Brain microvascular endothelial cell (primary cell): ENCODE measurements at places on chromosomes 4 and X.
A peak's percentile ranks its signal among the peaks of the same experiment; 100 is the strongest.

- no peak for DNase-seq
These were observed 180.2 kb downstream of the PALLD start for GRCh38 chr4:168677063-168677462.

GRCh38 chrX:25726539-25726938, 411.6 kb upstream of the MAGEB18 start:
- no peak for DNase-seq

DNA sequence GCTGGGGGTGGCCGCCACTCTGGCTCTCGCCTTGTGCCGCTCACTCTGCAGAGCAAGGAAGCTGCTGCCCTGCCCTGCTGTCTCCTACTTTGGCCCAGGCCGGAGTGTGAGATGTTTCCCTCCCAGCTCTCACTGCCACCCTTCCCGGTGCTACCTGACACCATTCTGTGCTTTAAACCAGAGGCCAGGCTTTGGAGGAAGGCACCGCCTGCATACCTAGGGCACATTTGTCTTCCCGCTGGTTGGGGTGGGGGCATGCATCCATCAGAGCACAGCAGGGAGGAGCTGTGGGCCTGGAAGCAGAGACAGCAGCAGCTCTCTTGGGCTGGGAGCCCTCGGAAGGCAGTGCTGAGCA, 96.9 kb upstream of the PSAPL1 start:
- no peak for DNase-seq

DNA sequence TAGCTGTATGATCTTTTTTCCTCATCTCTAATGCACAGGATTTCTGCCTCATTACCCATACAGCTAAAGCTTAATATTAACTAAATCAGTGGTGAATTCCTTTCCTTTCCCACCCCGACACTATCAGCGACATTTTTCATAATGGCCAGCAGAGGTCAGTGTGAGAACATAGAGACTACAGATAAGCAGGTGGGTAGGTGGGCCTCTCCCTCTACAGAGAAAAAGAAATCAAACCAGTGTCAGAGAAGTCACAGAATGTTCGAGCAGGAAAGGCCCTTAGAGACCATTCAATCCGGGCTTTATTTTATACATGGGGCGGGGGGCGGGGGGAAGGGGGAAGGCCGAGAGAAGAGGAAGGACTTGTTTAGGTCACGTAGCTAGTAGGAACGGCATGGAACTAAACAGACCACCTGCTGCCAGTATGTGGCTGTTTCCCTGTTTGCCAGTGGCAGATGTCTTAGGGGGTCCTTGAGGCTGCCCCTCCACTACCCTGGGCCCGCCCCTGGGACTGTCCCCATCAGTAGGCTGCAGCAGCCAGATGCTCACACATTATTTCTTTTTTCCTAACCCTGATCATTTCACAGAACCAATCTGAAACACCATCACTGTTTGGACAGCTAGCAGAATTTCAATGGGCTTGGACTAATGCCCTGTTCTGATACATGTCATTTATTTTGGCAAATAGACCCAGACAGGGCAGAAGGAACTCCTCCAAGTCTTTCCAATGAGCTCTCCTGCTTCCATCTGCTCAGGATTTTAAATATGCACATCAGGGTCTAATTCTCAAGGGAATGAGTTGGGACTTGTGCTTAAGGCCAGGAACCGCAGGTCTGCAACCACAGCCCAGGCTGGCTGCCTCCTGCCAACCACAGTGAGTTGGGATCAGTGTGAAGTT, 133.4 kb downstream of the ATG4A start:
- peak; percentile 8 for DNase-seq

DNA sequence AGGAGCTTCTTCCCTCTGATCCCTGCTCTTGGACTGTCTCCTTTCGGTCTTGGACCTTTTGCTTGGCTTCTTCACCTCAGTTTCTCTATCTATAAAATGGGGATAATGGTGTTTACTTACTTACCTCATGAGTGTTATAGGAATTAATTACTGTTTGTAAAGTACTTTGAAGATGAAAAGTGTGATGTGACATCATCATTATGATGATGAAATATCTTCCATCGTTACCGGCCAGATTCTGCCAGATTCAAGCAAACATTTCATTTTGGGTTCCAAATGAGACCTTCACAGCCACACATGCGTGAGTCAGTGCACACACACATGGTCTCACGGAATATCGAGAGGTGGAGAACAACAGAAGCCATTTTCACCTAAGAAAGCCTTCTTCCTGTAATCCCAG, 220.1 kb upstream of the RPL34 start:
- no peak for DNase-seq

DNA sequence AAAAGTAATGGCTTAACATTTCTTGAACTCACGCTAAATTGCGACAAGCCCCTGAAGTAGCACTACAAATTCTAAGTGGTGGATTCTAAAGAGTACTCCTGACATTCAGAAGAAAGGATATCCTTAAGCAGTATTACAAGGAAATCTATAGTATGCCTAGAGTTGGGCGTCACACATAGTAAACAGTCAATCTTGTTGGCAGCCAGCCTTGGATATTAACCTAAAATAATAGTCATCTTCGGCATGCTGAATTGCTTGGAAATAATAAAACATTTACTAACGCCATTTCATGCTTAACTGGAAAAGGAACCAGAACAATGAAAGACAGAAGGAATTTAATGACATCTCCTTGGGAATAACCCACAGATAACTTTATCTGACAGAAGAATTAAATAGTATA, 18.6 kb downstream of the ATP8A1 start:
- no peak for DNase-seq

GRCh38 chr4:61277785-61278760, 77.9 kb downstream of the ADGRL3 start:
- DNase-seq = peak; percentile 19

DNA sequence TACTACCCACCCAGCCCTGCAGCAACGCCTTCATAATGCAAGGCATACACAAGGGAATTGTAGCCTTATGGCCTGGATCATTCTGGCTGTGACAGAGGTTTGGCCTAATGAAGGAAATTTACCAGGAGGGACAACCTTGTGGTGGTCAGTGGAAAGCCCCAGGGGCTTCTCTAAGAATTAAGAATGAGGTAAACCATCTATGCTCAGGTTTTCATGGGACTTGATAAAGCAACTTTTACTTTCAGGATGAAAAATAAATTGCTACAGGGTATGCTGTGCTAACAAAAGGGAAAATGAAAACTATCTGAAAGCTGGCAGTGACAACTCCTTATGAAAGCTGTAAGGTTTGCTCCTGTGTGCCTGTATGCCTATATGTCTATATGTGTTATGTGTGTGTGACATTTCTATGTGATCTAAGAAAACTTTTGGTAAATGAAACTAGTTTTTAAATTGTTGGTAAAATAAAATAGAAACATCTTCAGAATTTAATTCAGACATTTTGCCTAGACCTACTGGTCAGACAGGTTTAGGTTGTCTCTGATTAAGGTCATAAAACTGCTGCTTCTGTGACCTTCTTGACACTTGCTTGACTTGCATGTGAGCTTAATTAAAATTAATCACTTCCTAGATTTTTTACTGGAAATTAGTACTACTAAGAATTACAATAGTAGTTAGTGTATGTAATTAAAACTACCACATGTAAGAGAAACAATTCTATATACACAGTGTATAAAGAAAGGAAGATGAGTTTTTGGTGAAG, 19.9 kb upstream of the TXK start:
- no peak for DNase-seq

- DNase-seq = no peak
These were observed 6.7 kb downstream of the IRAK1 start for GRCh38 chrX:154013001-154013421.

DNA sequence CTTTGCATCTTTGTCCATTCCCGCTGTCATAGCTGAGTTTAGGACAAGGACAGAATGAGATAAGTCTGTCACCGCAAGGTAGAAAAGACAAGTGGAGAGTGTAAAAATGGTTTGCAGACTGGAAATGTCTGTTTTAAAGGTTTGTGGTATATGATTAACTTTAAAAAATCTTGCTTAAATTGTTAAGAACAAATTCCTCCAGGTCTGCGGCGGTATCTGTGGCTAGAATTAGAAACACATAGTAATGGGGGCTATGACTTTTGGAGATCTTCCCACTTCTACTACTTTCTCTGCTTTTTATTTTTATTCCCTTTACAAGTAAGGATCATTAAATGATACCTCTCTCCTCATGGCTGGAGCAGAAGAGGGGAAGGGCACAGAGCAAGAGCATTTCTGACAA, 92.2 kb downstream of the MID1IP1 start:
- DNase-seq = no peak

DNA sequence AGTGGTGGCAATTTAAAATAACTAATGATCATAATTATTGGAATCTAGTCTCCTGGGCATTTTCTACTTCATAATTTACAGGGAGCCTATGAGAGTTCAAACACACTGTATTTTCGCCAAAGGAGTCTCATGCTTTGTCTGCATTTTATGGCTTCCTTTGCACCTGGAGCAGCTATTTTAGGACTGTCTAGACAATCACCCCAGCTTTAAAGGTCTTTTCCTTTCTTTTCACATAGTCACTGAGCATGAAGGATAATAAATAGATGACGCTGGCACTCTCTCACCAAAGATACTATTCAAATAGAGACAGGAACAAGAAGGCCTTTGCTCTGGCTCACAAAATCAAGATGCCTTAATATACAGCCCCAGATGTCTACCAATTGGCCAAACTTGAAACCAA, 43.0 kb downstream of the AMELX start:
- DNase-seq = no peak

DNA sequence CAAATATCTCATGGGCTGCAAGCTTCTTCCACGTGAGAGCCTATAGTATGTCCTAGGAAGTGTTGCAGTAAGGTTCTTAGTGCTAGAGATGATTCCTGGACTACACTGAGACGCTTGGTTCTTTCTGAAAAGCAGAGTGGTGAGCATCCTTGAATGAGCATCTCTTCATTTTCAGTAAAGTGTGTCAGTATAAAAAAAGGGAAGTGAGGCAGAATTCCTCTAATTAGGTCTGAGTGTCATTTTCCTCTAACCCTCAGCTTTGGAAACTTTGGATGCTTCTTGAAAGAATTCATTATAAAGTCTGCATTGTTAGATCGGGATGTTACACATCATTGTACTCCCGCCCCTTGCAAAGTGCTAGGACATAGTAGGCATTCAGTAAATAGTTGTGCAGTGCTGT, 5.2 kb downstream of the BMPR1B start:
- no peak for DNase-seq

GRCh38 chrX:148913971-148914370, 413.6 kb downstream of the AFF2 start:
- DNase-seq = no peak

DNA sequence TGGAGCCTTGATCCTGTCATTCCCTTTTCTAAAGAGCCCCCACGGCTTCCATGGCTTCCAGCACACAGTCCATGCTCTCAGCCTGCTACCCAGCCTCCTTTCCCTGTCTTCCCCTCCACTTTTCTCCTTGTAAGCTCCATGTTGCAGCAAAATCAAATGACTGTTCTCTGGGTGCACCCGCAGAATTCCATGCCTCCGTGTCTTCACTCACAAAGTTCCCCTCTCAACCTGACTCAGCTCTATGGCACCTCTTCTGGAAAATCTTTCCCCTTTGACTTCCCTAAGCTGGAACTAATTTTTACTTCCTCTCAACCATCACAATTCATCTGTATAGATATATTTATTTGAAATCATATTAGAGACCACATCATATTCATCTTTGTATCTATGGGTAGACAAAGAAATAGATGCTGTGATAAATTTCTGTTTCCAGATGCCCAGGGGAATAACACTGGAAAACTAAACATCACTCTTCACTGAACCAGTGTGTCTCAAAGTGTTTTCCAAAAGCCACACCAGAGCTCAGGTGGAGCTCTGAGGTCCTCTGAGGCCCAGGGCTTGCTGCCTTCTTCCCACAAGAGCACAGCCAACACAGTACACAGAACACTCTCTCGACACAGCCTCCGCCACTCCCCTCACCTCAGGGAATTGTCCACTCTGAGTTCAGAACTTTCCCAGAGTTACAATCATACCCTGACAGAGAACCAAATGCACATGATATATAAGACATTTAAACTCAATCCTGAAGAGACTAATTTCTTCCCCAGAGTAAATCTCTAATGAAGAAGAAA, 3.3 kb downstream of the SETD7 start:
- no peak for DNase-seq
